ENCODE measurements at places on chromosomes 12 and 14. TPM values are rescaled to one million over a fixed set of nuclear protein-coding genes. Genes with fewer than 3 reads are reported as not detected.

DNA sequence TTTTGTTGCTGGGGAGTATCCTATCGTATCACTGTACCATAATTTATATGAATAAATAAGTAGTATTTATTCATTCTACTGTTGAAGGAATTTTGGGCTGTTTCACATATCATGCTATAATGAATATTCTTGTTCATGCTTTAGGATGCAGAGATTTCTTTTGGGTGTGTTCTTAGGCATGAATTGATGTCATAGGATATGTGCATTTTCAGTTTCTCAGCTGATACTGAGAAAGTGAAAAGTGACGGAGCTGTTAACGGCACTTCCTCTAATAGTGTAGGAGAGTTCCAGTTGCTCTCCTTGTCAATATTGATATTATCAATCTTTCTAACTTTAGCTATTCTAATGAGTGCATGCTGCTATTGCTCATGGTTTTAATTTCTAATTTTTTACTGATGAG lies 23.2 kb upstream of the SDR39U1 start:
- no peak for DNase-seq

- no peak for DNase-seq
Observed at GRCh38 chr14:42173206-42173605, 566.5 kb downstream of the LRFN5 start.

The TSPAN11 gene
- 8.4 TPM for polyA plus RNA-seq

DNA sequence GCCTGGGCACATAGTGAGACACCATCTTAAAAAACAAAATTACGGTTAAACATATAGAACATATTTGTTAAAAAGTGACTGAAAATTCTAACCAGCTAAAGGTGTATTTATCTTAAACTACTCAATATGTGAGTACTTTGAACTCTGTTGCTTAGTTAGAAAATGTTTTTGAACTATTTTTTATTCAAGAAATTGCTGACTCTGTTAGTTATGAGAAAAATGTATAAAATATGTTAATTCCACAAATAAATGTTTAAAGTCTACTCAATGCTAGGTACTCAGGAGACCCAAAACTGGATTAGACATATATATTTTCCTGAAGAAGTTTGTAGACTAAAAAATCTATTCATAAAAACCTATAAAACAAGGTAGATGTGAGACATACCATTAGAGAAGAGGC lies 23.0 kb upstream of the GPR33 start:
- no peak for DNase-seq

The LRP1 gene
- polyA plus RNA-seq, result 100 TPM

The MYL6B gene
- polyA plus RNA-seq, result 59.5 TPM

DNA sequence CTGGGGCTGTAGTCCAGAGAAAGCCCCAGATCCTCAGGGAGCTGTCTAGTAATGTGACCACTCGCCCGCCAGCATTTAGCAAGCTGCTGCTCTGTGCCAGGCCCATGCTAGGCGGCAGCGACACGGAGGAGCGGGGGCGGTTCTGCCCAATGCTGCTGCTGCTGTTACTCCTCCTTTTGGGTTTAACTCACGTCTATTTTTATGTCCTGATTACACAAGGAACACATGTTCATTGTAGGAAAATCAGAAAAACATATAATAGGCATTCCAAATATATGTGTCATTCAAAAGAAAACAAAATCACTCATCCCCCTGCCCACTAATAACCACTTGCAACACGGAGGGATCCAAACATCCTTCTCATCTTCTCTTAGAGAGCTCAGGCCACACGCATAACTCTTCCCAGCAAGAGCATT lies 30.4 kb downstream of the CCDC92 start:
- DNase-seq, result no peak

DNA sequence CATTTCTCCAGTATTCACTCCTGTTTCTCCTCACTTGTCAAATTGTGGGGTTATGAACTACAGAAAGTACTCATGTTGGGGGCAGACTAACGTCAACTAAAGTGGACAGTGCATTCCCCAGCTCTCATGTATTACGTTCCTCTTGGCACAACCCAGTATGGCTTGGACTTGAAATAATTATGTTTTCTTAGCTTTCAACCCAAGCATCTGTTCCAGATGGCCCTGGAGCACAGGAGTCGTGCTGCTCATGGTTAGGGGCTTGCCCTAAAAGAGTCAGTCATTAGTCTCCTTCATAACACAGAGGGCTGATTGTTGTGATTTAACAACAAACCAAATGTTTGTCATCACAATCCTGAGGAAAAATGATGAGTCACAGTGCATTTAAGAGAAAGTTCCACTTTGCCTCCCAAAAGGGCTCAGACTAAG lies 154.4 kb downstream of the RPAP3 start:
- DNase-seq, result peak; percentile 9

GRCh38 chr12:22229652-22230279 lies 104.7 kb downstream of the ST8SIA1 start:
- DNase-seq, result no peak

GRCh38 chr14:91367173-91368171 lies 50.1 kb downstream of the CCDC88C start:
- DNase-seq, result no peak

GRCh38 chr12:115485503-115485902 lies 792.0 kb downstream of the MED13L start:
- no peak for DNase-seq

DNA sequence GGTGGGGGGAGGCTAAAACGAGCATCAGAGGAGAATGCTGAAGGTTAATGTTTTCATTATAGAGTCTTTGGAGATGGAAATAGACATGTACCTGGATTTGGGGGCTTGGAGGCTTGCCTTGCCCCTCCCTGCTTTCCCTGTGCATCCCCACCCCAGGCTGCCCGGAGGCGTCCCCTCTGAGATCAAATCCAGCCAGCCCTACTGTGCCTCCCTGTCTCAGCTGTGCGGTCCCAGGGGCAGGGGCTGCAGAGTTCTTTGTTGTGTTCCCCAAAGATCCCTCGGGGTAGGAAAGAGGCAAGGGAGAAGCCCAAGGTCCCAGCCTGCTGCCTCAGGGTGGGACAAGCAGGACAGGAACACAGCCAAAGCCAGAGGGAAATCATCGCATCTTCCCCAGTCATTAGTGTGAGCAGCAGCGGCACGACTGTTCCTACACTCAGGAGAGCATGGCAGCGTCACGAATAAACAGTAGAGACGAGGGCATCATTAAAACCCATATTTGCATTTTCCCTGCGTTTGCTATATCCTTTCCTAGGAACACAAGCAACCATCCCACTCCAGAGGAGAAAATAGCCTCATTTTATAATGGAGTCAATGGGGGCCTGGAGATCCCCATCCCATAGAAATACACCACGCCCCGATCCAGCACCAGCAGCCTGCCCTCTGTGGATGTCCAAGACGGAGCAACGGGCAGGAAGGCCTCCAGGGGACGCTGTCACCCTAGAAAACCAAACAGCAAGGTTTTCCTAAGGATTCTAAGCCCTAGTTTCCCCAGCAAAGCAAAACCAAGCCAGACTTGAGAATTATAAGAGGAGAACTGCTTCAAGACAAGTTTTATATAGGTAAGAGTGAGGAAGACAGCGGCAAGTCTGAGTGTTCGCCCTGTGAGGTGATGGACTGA lies 32.4 kb downstream of the ANO2 start:
- DNase-seq, result no peak

DNA sequence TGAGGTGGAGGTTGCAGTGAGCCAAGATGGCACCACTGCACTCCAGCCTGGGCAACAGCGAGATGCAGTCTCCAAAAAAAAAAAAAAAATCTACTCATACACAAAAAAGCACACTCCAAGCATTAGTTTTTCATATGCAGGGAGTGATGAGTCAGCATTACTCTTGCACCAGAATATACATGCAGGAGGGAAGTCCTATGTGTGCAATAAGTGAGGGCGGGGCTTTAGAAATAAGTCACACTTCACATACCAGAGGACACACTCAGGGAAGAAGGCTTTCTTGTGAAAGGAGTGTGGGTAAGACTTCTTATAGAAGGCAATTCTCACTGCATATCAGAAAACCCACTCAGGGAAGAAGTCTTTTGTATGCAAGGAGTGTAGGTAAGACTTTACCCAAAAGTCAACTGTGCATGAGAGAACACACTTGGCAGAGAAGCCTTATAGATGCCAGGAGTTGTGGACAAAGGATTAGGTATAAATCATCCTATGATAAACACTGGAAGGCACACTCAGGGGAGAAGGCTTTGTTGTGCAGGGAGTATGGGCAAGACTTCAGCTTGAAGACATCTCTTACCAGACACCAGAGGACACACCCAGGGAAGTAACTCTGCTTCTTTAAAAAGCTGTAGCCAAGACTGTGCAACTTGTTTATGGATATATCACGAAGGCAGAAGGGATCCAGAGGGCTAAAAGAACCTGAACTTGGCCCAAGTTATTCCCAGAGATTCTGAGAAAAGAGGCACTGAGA lies 50.5 kb downstream of the ATF7 start:
- DNase-seq, result no peak

The MANSC4 gene
- polyA plus RNA-seq, result 0.19 TPM
